ENCODE measurements at places on chromosomes 5 and 9. TPM values are rescaled to one million over a fixed set of nuclear protein-coding genes. Genes with fewer than 3 reads are reported as not detected.

GRCh38 chr5:89168766-89169165, 285.8 kb upstream of the MEF2C start:
- DNase-seq: no peak
- H3K4me1 ChIP-seq: no peaks in the 10 kb centered on the region
- no peaks in the 10 kb centered on the region for H3K36me3 ChIP-seq

GRCh38 chr5:160133918-160134304, 14.7 kb upstream of the PWWP2A start:
- H3K27ac ChIP-seq: no peak overlapping the region
- H3K27me3 ChIP-seq: no peaks in the 10 kb centered on the region
- H3K4me3 ChIP-seq: no peak overlapping the region
- peaks cover 10% of the 10 kb centered on the region for H3K4me1 ChIP-seq
- DNase-seq: no peak

- no peak overlapping the region for H3K27ac ChIP-seq
- H3K27me3 ChIP-seq: peaks cover 17% of the 10 kb centered on the region
- no peaks in the 10 kb centered on the region for H3K36me3 ChIP-seq
- no peak overlapping the region for H3K4me3 ChIP-seq
Observed at GRCh38 chr9:134267305-134267880, 58.9 kb upstream of the RXRA start.

DNA sequence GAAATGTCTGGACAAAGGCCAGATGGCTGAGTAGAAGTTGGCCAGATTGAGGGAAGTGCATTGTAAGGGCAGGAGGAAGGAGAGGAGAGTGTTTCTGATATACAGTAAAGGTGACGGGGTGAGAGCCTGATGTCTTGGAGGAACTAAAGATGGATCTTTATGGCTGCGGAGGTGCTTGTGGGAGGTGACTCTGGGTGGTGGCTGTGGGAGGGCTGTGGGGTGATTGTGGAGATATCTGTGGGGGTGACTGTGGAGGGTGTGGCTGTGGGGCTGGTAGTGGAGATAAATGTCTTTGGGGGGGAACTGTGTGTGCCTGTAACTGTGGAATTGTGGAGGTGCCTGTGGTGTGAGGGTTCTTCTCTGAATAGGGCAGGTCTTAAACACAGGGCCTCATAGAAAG, 121.4 kb downstream of the CMYA5 start:
- peaks cover 4% of the 10 kb centered on the region for H3K4me1 ChIP-seq
- no peaks in the 10 kb centered on the region for H3K36me3 ChIP-seq
- H3K4me3 ChIP-seq: no peak overlapping the region
- H3K27me3 ChIP-seq: peaks cover 7% of the 10 kb centered on the region
- DNase-seq: no peak

Gene ARSI
- 1.4 TPM for total RNA-seq

Gene NOXA1
- 14.3 TPM for total RNA-seq
